ENCODE measurements at places on chromosomes 7 and 10.

GRCh38 chr10:93386631-93387369 is 95.3 kb downstream of the MYOF start:
- peak; percentile 41 for DNase-seq

DNA sequence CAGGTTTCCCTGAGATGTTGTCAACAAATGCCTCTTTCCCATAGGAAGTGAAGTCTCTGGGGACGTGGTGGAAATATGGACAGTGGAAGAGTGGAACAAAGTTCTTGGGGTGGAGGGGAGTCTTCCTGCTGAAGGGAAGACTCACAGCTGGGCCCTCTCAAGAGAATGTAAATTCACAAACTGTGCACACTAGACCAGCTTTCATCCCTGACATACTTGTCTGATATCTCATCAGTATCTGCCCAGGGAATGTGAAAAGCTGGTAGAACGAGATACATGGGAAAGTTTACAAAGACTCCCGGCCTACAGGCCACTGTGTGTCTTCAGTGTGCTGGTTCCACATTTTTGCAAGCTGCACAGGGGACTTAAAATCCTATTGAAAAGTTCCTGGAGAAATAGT is 16.7 kb upstream of the CCDC3 start:
- DNase-seq, result no peak

GRCh38 chr10:7362471-7362870 is 48.4 kb downstream of the SFMBT2 start:
- no peak for DNase-seq

DNA sequence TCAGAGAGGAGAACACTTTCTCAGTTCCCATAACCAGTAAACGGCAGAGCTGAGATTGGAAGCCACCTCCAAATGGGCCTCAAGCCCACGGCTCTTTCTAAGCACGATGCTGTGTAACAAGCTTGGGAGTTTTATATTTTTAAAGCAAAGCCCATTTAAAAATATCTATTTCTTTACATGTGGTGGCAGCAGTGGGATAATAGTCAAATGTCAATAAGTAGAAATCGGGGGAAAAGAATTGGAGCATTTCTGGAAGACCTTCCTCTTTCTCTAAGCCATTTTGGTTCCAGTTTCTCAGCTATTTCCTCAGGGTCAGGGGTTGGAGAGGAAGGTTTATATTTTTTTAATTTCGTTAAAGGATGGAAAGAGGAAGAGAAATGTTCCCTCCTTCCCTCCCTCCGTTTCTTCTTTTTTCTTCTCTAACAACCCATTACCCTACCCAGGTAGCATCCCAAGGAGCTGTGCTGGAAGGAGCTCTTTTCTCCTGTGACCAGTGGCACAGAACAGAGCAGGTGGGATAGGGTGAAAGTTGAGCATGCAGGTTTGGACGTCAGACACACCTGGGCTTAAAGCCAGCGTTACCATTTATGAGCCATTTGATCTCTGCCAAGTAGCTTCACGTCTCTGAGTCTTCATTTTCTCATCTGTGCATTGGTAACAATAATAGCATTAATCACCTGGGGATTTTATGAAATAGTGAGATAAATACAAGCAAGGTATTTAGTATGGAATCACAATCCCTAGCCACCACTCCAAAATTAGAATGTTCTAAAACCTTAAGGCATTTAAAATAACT is 515.7 kb downstream of the RPS24 start:
- DNase-seq, result no peak

DNA sequence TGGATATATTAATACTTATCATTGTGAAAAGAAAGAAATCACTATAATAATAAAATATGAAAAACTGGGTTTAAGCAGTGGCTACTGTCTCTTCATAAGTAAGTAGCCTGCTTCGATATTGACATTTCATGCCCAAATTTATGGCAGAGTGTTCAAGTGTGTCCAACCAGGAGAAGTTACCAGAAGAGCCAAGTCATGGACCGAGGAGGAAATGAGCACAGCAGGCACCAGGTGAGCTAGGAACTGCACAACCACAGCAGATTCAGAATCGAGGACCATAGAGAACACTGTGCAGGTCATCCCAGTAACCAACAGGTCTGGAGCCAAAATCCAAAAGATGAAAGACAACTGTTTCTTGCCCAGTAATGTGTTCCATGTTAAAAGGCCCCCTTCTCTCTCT is 79.9 kb upstream of the ABCB5 start:
- DNase-seq, result no peak

All from Karpas-422 (cell line).